COR-L47 (cell line): ENCODE measurements at places on chromosomes 4 and X.
A peak's percentile ranks its signal among the peaks of the same experiment; 100 is the strongest.

DNA sequence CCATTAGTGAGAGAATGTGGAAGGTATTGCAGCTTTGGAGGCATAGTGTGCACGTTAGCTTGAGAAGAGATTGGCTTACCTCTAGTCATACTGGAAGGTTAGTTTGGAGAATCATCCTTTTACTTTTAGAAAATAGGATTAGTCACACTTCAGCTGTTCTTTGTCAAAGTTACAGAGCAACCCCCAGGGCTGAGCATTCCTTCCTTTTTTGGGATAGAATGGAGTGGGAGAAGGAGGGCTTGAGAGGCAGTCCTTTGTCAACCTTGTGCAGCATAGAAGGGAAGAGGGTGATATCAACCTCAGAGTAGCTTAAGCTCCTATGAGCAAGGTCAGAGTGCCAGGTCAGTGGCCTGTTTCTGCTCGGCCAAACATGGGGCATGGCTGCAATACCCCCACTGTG lies 8.6 kb upstream of the MBNL3 start:
- DNase-seq = no peak

DNA sequence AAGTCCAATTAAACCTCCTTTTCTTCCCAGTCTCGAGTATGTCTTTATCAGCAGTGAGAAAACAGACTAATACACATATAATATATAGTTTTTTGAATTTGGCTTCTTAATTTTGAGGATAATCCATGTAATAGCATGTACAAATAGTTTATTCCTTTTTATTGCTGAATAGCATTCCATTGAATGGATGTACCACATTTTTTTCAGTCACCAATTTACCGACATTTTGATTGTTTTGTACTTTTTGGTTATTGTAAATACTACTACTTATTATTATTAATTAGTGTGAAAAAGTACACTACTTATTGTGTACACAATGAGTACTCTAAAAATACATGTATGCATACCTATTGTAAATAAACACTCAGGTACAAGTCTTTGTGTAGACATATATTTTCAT lies 42.3 kb upstream of the ANXA10 start:
- no peak for DNase-seq

GRCh38 chr4:48979914-48980579 lies 6.0 kb upstream of the CWH43 start:
- no peak for DNase-seq

DNA sequence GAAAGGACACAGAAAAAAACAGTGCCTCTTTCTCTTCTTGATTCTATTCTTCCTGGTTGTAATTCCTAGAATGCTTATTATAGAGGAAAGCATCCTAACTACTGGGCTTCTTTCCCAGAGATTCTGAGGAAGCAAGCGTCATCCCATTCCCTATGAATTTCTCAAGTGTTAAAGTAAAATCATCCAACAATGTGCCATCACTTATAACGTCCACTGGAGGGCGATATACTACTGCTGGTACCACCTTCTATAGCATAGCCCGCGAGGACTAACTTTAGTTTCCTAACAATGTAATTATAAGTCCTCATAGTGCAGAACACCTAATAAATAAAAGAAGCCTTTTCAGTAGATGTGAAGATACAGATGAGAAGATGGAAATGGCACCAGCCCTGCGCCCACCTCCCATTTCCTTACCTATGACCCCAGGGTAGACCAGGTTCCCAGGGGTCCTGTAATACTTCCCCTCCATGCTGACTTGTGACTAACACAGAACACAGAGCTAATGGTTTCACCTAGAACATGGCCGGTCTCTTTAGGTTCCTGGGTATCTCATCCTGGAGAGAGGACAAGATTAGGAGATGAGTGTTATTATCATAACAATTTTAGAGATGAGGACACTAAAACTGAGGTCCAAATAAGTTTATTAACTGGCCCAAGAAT lies 4.2 kb downstream of the CENPVL3 start:
- DNase-seq = peak; percentile 14

- DNase-seq = no peak
Measured at GRCh38 chr4:138013625-138014024, 228.5 kb downstream of the SLC7A11 start.

DNA sequence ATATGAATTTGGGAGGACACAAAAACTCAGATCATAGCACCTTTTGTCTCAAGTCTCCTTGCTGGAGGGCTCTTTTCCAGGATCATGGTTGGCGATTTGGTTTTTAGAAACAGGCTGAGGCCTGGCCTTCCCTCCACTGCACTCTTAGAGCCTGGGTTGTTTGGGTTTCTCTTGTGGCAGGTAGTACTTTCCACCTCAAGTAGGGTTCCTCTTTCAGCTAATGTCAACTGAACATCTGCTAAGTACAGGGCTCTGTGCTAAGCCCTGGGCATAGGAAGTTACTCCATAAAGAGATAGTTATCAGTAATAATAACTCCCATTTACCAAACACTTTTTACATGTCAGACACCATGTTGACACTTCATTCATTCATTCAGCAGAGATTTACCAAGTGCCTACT lies 28.2 kb upstream of the APLN start:
- DNase-seq = no peak

GRCh38 chrX:67612231-67612630 lies 68.4 kb downstream of the AR start:
- DNase-seq = no peak

GRCh38 chr4:32775049-32775448 lies 2054.9 kb downstream of the PCDH7 start:
- DNase-seq = peak; percentile 14

GRCh38 chr4:105780176-105780575 lies 71.6 kb downstream of the GSTCD start:
- no peak for DNase-seq

DNA sequence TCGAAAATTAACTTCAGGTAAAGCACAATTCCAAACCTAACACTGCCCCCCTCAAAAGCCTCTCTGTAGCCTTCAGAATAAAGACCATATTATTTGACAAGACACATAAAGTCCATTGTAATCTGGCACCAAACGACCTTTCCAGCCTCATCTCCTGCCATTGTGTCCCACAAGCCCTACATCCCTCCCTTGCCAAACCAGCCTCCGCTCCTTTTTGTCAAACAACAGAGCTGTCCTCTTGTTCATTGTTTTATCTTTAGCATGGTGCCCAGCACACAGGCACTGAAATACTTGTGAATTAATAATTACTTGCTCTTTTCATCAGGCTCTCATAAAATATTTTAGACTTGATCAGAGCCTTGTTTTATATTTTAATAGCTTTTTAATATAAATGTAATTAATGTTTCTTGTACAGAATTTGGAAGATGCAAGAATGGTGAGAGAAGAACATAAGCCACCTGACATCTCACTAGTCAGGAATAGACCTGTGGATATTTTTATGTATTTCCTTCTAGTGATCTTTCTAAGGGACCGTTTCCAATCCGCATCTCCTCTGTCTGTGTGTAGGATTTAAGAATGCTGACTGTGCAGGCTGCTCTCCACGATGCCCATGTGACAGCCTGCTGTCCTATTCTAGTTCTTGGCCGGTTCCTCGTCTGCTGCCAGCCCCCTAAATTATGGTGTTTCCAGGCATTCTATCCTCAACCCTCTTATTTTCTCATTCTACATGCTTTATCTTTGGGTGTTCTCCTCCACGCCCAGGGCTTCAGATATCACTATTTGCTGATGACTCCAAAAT lies 3.0 kb upstream of the IRF2 start:
- DNase-seq = no peak

DNA sequence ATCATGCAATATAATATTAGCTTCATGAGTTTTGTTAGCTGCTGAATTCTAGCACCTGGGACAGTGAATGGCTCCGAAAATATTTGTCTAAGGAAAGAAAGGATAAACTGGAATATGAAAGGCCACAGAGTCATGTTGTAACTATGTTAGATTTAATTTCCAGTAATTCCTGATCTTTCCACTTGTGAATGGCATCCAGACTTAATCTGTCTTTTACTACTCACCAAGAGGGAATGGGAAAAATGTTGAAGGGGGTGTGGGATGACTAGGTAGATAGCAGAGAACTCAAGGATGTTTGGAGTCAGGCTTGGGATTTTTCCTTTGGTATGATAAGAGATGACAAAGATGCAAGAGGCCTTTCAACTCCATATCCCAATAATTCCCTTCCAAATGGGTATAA lies 9.4 kb downstream of the ADH6 start:
- no peak for DNase-seq

DNA sequence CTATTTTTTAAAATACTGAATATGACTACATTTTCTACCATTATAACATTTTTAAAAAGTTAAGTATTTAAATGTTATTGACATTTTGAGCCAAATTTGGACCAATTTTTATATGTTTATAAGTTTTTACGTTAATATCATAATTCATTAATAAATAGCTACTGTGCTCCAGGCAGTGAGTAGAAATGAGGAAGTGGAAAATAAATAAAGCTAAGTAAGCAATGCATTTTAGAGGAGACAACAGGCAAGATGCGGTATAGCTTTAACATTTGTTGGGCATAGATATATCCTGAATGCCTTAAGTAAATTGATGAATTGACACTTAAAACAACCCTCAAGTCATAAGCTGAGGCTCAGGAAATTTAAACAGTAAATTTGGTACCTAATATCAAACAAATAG lies 474.8 kb downstream of the PCDH10 start:
- DNase-seq = no peak

DNA sequence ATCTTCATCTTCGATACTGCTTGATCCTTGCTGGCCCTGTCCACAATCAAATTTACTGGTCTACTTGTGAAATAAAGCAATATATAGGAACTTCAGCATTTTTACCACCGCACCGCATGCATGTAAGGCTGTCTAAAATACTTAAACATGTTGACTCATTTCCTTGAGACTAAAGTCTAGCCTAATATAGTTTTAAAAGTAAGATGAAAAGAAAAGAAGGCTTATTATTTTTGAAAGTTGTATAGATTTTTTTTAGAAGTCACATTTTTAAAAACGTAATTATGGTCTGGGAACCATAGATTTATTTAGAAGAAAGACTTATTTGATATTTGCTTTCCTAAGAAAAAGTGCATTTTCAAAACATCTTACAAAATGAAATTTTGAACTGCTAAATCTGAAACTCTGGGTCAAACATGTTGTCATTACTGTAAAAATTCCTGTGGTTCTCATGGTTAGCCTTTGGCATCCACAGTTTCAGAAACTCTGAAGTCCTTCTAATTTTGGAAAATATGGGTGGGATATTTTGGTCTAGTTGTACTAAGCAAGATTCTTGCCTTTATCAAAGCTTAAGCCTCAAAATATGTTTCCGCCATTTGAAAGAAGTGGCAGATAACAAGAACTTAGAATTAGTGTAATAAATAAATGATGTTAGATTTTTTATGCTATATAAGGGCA lies 423.5 kb upstream of the CTSO start:
- DNase-seq = no peak

DNA sequence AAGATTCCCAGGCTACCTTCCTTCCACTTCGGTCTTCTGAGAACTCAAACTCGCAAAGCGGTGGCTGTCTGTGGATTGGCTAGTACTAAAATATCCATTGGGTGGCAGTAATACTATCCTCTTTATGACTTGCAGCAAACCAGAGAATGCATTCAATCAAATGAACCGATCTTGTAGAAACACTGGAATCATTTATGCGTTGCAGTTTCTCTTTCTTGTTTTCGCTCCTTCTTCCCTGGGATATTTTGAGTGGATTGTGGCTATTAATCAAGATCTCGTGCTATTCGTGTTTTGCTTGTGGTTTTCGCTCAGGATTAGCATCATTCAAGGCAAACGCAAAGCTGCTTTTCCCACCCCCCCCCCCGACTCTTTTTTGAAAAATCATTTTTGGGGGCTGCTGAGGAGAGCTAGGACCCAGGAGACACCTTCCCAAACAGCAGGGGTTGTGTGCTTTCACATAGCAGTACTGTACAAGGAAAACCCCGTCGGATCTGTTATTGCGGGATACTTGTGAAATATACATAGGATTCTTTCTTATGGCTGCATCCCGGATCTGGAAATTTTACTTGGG lies at the start of gene IL1RAPL1:
TSS of gene IL1RAPL1 (plus strand) at position 466 of the 571 bp plus-strand sequence.
- peak; percentile 44 for DNase-seq

DNA sequence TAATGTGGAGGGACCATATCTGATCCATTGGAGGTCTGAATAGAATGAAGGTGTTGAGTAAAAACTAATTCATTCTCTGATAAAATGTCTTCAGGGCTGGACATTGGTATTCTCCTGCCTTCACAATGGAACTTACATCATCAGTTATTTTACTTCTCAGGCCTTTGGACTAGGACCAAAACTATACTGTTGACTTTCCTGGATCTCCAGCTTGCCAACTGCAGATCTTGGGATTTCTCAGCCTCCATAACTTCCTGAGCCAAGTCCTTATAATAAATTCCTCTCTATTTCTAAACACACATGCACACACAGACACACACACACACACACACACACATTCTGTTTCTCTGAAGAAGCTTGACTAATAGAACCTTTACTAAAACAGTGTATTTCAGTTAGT lies 1858.6 kb upstream of the ADGRL3 start:
- DNase-seq = no peak

DNA sequence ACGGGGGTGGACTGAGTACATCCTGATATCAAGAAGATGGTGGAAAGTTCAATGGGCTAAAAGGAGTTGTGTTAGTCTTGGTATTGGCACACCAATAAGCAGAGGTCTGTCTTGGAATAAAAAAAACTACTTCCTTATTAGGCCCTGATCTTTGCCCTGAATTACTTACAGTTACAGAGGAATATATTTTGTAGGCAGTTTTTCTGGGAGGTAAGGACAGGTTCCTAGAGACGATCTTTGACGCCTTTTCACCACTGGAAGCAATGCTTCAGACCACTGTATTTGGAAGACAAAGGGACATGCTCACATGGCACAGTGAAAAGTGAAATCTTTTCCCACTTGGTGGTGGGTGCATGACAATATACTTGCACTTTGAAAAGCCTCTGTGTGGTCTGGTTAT lies 618 bp upstream of the XK start:
- DNase-seq = no peak

GRCh38 chr4:30620711-30621110 lies 99.5 kb upstream of the PCDH7 start:
- DNase-seq = no peak

- no peak for DNase-seq
Measured at GRCh38 chr4:114400531-114400930, 198.1 kb upstream of the UGT8 start.

GRCh38 chrX:52576474-52576873 lies 59.6 kb upstream of the XAGE1B start:
- DNase-seq = no peak

GRCh38 chr4:26197018-26197779 lies 123.6 kb upstream of the RBPJ start:
- no peak for DNase-seq

GRCh38 chr4:3387154-3387942 lies 54.4 kb upstream of the HGFAC start:
- DNase-seq = no peak

DNA sequence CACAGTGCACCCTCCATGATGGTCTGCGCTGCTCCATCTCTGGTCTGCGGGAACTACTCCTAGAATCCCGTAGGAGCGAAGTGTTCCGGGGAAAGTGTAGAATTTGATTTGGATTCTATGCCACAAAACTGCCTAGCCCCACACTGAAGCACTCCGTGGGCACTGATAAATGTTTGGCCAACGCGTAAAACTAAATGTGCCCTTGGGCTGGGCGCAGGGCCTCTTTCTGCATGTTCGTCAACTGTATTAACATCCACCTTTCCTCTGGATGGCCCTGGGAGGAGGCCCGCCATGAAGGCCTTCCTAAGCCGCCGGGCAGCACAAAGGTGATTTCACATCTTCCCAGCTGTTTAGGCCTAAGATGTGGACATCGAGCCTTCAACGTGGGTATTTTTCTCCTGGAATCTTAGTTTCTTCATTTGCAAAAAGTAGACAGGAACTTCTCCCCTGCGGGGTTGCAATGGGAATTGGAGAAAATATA lies 2.6 kb downstream of the MSX1 start:
- no peak for DNase-seq

GRCh38 chrX:31550158-31550557 lies 478.3 kb upstream of the FTHL17 start:
- DNase-seq = no peak

- no peak for DNase-seq
Measured at GRCh38 chrX:331151-331824, 12.7 kb upstream of the GTPBP6 start.
